Fibroblast of skin of left biceps (primary cell): ENCODE measurements at places on chromosomes 6 and 20.
A peak's percentile ranks its signal among the peaks of the same experiment; 100 is the strongest.

DNA sequence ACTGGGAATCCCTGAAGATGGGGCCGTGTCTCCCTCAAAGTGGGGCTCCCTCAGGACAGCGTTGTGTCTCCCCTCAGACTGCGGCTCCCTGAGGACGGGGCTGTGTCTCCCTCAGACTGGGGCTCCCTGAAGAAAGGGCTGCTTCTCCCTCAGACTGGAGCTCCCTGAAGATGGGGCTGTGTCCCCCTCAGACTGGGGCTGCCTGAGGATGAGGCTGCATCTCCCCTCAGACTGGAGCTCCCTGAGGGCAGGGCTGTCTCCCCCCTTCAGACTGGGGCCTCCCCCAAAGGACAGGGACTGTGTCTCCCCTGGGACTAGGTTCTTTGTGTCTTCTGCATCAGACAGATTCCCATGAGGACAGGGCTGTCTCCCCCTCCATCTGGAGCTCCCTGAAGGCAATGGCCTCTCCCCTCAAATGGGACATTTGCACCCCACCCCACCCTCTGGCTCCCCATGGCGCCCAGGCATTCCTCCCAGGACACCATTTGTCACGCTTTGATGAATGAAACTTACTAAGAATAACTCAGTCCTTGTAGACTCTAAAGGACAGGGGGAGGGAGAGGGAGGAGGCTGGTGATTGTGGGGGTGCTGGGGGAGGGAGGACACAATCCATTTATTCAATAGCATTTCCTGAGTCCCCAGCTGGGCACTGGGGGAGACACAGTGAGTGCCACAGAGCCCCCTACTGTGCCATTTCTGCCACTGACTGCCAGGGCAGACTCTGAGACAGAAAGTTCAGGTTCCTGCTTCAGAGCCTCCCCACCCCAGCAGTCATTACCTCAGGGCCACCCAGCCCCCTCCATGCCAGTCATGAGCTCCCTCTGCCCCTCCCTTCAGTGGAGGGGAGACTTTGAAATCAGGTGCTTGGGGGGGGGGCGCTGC, 122.4 kb downstream of the MRPL14 start:
- no peak for DNase-seq

DNA sequence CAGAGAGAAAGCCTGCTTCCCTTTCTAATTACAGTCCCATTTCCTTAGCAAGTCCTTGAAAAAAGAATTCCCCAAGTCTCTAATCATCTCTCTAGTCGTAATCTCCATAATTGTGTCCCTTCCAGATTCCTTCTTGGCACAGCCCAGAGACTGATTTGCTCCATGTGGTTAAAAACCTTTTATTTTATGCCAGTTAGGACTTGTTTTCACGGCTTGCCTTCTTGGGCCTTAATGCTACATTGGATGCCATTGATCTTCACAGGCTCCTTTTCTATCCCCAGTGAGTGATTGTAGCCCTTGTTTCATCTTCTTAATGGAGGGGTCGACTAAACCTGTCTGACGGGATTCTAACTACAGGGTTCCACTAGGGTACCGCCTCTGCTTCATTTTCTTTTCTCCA, 650.6 kb upstream of the ARID1B start:
- DNase-seq, result no peak

DNA sequence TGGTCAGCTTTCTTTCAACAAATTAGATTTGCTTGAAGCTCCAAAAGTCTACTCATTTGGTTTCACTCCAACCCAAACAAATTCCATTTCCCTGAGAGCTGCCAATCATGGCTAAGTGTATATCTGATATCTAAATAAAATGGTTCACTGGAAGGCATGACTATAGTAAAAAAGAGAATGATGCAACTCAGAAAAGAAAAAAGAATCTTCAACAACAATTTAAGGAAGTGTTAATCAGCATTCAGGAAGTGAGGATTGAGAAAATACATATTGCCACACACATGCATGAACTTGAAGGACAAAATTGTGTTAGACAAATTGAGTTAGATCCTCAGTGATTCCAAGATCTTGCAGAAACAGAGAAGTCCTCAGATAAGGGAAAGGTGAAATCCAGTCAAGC, 972.9 kb upstream of the FLRT3 start:
- no peak for DNase-seq

DNA sequence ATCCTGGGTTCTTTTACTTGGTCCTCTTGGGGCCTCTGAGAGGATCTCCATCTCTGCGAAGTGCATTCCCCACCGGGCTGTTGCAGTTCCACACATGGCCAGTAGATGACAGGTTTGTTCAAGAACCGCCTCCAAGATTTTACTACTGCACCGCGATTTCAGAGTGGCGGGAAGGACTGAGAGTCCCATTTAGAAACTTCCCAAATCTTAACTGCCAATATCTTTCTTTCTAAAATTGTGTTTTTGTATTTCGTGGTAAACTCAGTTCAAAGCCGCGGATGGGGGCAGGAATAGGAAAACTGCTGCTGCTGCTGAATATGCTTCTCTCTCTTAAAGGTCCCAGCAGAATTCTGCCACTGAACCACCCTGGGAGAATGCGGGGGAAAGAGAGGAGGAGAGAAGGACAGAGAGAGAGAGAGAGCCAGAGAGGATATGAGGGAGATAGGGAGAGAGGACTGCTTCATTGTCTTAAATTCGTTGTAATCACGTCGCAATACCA, 8.6 kb upstream of the BTNL2 start:
- DNase-seq, result peak; percentile 31

DNA sequence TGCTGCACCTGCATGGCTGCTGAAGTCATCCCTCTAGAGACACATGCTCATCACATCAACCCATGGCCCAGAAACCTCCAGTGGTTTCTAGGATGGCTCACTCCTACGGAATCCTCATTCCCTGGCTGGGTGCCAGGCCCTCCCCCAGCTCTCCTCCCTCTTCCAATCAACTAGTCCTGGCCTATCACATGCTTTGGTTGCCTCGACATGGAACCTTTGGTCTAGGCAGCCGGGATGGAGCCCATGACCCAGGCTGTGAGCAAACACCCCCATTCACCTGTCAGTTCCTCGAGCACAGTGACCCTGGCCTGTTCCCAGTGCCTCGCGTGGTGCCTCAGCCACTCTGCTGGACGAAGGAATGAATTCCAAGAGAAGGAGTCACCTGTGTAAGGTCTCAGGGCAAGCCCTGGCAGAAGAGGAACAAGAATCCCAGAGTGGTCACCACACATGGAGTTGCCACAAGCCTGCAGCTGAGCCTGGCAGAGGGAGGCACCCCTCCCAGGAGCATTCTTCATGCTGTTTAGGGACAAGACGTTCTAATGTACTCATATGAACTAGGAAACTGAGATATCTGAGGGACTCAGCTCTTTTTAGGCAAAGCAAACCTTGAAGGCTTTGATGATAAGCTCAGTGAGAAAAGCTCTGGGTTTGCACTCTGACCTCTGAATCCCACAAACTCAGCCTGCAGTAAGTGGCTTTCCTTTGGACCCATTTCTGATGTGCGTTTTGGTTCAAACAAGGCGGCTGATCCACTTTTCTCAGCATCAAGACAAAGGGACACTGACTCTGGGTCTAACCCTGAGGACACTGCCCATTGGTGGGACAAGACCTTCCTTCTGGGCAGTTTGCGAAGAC, 40.2 kb downstream of the PPP1R3G start:
- no peak for DNase-seq

DNA sequence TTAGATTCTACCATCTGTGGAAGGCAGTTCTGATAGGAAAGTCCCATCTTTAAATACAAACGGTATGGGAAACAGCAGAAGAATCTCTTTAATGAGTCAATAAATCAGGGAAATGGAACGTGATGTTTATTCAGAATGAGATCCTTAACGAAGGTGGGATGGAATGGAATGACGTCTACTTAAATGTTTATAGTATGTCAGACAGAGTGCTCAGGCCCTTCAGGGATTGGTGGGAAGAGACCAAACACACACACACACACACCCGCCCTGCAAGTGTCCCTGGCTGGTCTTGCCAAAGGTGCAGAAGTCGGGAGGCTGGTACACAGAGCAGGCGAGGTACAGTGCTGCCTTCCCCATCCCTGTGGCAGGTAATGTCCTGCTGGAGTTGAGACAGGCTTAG, 164.0 kb downstream of the FARS2 start:
- no peak for DNase-seq

- DNase-seq, result no peak
Observed at GRCh38 chr6:153130515-153131036, 506 bp downstream of the RGS17 start.

DNA sequence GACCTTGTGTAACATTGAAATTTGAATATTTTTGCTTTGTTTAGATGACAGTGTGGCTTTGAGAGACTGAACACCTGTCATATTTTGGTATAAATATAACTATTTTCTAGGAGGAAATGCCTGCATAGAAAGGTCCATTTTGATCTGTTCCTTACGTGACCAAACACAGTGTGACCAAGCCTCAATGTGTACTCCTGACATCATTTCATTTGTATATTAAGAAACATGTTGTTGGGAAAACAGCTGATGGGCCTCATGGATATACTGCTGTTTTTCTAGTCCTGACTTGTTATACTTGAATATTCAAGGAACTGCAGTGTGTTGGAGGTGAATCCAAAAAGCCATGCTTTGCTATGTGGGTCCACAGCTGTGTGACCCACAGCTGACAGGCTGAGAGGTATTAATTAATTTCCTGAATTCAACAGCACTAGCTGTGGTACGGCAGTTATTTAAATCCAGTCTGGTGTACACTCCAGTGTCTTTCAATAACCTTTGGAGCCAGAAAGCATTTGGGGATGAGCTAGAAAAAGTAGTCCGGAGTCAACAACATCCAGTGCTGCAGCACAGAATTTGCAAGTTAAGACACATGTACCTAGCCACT, 18.9 kb downstream of the NCOA7 start:
- DNase-seq, result no peak

DNA sequence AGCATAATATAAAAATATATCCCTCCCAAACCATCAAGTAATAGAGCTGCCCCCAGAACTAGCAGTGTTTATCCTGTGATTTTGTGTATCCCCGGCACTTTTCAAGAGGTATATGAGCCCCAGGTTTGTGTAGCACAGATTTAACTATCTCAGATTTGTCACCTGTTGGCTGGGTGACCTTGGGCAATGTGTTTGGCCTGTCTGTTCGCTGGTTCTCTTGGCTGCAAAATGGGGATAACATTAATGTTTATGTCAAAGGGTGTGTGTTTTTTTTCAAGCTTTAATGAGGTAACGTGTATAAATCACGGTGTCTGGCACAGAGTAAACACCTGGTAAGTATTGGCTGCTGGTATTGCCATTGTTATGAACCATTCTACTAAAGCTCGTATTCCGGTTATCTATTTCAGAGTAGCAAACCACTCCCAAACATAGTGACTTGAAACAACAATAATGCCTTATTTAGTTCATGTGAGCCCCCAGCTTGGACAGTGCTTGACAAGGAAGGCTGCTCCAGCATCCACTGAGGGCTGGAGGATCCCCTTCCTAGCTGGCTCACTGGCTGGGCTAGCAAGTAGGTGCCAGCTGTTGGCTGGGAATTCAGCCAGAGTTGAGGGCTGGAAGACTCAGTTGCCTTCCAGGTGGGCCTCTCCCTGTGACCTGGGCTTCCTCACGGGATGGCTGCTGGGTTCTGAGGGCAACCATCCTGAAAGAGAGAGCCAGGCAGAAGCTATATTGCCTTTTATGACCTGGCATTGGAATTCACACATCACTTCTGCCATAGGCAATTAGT, 36.2 kb downstream of the PDRG1 start:
- no peak for DNase-seq

- no peak for DNase-seq
Observed at GRCh38 chr6:63272397-63272796, 47.4 kb downstream of the LGSN start.

GRCh38 chr6:145483191-145483996, 251.9 kb downstream of the EPM2A start:
- DNase-seq, result no peak

- peak; percentile 71 for DNase-seq
Observed at GRCh38 chr6:131400054-131400778, 172.8 kb upstream of the ARG1 start.

GRCh38 chr6:85460921-85461797, 11.3 kb downstream of the NT5E start:
- no peak for DNase-seq

GRCh38 chr6:125363039-125363823, 61.5 kb upstream of the HDDC2 start:
- no peak for DNase-seq

GRCh38 chr6:30163090-30163917, at the start of gene TRIM15:
TSS of gene TRIM15 (plus strand) at chr6:30163546. CDS start at chr6:30163685, 139 bp downstream.
- DNase-seq, result no peak

DNA sequence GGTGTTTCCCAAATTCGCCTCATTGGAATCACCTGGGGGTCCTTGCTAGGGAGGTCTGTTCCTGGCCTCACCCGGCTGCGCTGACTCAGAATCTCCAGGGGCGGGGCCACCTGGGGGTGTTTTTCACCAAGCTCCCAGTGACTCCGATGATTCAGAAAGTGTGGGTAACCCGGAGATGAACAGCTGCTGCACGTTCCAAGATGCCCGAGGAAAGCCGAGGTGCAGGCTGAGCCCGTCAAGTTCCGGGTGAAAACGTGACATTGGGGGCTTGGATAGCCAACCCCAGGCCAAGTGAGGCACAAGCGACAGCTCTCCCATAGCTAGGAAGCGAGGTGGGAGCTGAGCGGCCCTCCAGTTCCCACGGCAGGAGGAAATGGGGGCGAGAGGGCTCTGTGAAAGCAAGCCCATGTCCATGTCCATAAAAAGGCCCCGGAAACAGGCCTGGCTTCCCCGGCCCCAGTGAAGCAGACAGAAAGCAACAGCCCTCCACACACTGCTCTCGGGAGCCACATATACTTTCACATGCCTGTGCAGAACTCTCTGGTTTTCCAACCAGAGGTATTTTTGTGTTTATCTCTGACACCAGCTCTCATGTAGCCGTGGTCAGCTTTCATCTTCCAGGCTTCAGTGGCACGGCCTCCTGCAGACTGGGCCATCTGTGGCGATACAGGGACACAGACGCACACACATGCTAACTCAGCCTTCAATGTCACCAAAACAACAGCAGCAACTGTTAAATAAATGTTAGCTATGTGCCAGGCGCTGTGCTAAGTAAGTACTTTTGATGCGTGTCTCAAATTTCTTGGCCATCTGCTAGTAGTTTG, 90.7 kb upstream of the CCDC28A start:
- DNase-seq, result no peak

DNA sequence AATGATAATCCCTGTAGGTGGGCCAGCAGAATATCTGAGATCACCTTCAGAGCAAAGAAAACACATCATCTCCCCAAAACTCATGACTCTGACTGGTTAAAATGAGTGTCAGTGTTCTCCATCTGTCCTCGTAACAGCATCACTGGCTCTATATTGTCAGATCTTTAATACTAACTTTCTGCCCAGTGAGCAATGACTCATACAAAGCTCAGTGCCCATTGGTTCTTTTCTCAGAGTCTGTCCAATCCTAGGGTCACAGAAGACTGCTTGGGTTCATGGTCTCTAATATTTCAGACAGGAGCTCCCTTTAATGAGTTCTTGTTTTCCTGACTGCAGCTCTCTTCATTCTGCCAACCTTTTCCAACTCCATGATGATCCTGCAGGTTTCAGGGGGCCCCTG, 36.4 kb downstream of the HLA-DPB1 start:
- peak; percentile 5 for DNase-seq
